NCI-H146 (cell line): ENCODE measurements at places on chromosomes 6 and 20.

- peak; percentile 96 for DNase-seq
Observed at GRCh38 chr6:56802584-56802983, 152.3 kb upstream of the BEND6 start.

GRCh38 chr20:3250091-3250504 is 11.1 kb upstream of the SLC4A11 start:
- peak; percentile 30 for DNase-seq

GRCh38 chr6:20691185-20691584 is 156.9 kb downstream of the CDKAL1 start:
- peak; percentile 75 for DNase-seq

DNA sequence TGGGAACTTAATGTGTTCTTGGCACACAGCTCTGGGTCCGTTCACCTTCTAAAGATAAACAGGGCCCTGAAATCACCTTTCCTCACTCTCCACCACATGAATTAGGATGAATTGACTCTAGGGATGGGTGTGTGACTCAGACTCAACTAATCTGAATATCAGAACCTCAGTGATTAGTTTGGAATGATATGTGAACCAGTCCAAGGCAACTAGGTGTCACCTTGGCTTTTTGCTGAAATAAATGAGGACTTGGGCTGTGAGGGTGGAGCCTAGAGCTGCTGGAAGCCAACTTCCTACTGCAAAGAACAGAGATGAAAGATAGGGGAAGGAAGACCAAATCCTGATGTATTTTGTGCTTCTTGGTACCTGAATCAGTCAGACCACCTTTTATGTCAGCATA is 132.0 kb upstream of the RNF24 start:
- DNase-seq, result no peak

DNA sequence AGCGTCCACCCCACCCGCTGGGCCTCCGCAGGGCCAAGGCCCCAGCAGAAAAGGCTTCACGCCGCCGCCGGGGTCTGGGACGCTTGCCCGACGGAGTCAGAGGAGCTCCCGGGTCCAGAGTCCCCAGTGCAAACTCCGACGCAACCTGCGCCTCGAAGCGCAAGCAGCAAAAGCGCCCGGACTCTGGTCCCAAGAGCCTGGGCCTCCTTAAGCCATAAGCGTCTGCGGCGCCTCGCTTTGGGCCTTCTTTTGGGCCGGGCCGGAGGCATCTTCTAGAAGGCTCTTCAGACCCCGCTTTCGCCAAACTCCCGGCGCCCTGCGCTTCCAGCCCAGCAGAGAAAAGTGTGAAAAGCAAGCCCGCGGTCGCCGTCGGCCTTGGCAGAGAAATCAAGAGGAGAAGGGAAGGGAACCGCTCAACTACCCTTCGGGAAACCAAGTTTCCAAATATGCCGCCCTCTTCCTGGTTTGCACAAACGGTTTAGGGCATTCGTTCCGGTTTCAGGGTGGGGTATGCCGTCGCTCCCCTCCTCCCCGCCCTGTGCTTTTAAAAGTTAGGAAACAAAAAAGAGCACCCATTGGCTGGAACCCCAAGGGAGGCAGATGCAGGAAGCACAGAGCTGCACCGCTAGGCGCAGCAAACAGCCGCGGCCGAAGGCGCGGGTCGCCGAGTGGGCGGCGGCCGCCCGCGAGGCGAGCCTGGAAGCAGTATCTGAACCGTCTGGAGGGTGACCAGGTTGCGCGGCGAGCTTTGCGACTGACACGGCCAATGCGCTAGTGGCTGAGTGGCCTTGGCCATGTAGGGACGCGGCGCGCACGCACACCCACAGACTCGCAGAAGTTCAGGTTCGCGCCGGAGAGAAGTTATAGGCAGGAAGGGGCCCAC is 1.2 kb downstream of the TBX18 start:
- peak; percentile 83 for DNase-seq

DNA sequence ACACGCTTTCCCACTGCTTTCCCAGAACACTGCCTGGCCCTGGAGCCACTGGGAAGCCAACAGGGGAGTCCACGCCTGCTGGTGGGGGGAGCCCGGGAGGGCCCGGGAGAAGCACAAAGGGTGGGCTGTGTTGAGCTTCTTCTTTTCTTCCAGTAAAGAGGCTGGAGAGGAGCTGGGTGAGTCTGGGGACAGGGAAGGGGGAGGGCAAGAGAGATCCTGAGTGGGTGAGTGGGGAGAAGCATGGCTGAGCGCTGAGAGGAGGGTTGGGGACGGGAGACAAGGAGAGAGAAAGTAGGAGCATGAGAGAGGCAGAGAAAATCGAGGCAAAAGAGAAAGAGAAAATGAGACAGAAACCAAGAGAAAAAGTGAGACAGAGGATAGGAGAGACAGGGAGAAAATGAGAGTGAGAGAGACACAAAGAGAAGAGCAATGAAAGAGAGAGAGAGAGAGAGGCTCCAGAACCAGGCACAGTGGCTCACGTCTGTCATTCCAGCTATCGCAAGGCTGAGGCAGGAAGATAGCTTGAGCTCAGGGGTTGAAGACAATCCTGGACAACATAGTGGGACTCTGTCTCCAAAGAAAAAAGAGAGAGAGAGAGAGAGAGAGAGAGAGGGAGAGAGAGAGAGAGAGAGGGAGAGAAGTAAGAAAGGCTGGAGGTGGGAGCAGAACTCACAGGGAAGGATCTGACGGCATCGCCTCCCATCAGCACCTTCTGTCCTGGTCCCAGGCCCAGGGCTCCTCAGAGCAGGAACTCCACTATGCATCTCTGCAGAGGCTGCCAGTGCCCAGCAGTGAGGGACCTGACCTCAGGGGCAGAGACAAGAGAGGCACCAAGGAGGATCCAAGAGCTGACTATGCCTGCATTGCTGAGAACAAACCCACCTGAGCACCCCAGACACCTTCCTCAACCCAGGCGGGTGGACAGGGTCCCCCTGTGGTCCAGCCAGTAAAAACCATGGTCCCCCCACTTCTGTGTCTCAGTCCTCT is 2.0 kb downstream of the LST1 start:
- DNase-seq, result no peak

- no peak for DNase-seq
Observed at GRCh38 chr20:9615118-9615517, 100.7 kb downstream of the LAMP5 start.

DNA sequence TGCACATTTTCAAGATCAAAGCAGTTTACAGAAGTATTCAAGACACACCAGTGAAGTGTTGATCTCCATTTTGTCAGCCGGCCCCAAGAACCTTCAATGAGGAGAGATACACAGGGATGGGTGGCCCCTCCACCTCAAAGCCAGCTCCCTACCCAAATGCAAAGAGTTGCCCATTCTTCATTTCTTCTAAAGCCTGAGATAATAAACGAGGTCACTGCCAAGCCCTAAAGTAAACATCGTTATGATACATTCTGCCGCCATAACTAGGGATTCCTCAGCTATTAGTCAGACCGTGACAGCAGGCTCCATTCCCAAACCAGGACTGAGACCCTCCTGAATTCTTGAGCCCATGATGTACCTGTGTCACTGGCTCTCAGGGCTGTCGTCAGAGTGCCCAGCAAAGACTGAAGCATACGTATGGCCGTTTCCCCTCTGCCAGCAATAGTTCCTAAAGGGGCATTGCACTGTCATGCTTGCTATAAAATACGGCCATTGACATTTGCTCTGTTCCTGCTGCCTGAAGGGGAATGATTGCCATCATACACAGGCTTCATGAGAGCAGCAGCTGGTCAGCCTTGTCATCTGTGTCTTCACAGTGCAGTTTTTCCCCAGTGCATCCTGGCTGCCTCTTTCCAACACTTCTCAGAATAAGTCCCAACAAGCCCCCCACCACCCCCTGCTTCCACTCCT is 41.7 kb downstream of the ISM1 start:
- no peak for DNase-seq
